Motor neuron (in vitro differentiated cells): ENCODE measurements at places on chromosomes 4 and X. TPM values are rescaled to one million over a fixed set of nuclear protein-coding genes. Genes with fewer than 3 reads are reported as not detected.
A peak's percentile ranks its signal among the peaks of the same experiment; 100 is the strongest.

Gene CT45A5
- total RNA-seq = not detected in 2 replicates

Gene CYSLTR1
- 0.15 TPM in 1 of 2 replicates, not detected in the other for total RNA-seq

Gene SSX2
- total RNA-seq = not detected in 2 replicates

Gene FAAH2
- 0.18 and 1.3 TPM in 2 replicates for total RNA-seq

Gene CENPE
- 1.5 and 2.0 TPM in 2 replicates for total RNA-seq

Gene ZNF732
- total RNA-seq = 0.06 and 0.22 TPM in 2 replicates

Gene FAM241A
- 0.78 and 0.93 TPM in 2 replicates for total RNA-seq

Gene NUDT9
- total RNA-seq = 21.1 and 29.1 TPM in 2 replicates

Gene CDX4
- 0.21 and 0.32 TPM in 2 replicates for total RNA-seq

DNA sequence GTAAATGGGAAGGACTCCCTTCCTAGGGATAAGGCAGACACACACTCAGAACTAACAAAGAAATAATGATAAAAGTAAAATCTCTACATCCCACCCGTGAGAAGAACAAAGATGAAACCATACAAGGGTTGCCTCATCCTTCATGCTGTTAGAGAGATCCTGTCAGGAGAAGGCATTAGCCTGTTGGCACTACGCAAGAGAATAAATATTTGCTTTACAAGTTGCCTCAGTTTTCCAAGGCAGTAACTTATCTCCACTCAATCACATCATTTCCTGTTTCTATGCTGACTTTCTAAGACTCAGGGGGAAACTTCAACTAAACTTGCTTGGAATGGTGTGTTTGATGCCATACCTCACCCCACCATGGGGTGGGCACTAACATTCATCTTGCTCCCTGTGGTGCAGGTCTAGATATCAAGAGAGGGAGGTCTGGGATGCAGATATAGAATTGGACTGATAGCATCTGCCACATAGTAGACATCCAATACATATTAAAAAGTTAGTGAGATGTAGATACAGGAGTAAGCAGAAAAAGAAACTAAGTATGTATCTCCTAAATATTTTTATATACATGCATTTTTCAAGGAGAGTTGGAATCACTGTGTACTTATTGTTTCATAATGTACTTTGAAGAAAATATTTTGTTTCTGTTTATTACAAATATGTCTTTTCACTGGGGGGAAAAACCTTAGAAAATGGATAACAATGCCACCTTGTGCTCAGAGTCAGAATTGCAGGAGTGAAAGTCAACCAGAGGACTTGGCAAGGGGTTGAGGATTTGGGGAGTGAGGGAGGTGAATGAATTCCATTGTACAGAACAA is 57.2 kb upstream of the BEX4 start:
- ATAC-seq = no peak

DNA sequence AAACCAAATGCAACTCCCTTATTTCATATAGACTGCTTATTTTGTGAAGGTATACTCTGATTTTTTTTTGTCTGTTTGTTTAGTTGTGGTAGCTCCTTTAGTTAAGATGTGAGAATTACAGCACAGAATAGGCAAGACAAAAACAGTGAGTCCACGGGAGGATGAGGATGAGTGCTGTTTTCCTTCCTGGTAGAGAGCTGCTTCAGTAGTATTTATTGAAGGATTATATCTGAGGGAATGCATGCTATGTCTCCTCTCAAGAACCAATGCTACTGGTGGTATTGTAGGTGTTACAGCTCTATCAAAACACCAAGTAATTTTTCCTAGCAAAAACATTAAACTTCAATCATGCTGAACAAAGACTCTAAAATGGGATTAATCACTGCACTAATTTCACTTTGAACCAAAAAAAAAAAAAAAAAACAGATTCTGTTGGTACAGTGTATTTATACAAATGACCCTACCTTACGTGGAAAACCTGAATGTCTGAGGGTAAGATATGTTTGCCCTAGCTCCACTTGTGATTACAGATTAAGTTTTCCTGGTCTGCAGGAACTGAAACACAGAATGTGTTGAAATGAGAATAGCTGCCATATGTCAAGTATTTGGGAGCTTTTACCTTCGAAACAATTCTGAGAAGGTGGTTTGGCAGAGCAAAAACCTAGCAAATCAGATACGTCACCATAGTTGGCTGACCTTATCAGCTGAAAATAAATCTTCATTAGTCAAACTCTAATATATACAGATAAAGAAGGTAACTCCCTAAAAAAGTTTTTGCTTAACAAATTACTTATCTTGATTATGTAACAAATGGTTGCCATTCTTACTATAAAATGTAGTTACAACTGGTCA is 40.3 kb downstream of the PPP3CA start:
- no peak for ATAC-seq

- peak; percentile 86 for ATAC-seq
These were observed at the start of gene GPRASP1 for GRCh38 chrX:102651242-102652011. GPRASP1 (plus strand) TSS chrX:102651483; CDS start chrX:102653914, 2,431 bp downstream.

GRCh38 chr4:2251795-2252529 is 9.9 kb downstream of the MXD4 start:
- no peak for ATAC-seq

DNA sequence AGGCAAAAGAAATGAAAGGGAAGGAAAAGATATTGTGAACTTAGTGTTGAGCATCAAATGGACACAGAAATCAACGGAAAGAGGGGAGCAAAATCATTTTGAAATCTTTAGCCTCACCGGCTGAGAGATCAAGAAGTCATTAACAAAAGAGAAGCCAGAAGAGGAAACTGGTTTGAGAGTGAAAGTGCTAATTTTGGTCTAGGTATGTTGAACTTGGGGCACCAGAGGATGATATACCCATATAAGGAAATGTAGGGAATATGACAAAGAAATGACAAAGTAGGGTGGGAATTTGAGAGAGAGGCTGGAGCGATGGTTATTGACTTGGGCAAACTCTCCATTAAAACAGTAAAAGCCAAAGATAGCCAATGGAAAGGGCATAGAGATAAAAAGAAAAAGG is 183.4 kb upstream of the ATOH1 start:
- ATAC-seq = no peak

GRCh38 chrX:49039598-49040375 is 3.4 kb downstream of the TFE3 start:
- ATAC-seq = peak; percentile 39

GRCh38 chr4:18051281-18051680 is 29.7 kb upstream of the LCORL start:
- no peak for ATAC-seq

DNA sequence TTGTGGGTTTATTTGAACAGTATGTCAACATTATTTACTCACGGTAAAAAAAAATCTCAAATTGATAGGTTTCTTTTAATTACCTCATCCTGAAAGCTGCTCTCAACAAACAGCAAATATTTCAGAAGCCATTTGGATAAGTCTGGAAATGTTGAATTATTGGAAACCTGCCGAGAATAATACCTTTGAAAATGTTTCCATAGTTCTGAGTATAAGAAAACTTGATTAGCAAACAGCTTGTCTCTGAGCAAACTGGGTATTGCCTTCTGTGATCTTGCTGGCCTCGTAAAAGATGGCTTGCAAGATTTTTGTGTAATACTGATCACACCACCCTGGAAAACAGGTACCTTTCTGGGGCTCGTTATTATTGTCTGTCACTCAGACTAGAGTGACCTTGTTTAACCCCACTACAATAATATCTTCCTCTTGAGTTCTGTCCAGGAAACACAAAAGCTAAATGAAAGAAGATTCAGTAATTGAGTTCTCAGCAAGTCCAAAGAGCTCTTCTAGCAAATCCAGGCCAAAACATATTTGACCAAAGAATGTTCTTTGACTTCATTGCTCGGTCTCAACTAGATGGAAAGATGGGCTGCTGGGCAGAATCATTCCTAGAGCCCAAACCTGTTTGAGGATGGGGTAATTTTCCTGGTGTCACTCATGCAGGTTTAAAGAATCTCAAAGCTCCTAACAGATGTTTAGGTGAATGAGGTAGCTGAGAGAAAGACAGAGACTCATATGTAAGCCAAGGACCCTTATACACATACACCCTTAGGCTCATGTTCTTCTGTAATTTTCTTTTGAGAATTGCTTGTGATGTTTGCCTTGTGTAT is 255.6 kb upstream of the JADE1 start:
- ATAC-seq = peak; percentile 17

DNA sequence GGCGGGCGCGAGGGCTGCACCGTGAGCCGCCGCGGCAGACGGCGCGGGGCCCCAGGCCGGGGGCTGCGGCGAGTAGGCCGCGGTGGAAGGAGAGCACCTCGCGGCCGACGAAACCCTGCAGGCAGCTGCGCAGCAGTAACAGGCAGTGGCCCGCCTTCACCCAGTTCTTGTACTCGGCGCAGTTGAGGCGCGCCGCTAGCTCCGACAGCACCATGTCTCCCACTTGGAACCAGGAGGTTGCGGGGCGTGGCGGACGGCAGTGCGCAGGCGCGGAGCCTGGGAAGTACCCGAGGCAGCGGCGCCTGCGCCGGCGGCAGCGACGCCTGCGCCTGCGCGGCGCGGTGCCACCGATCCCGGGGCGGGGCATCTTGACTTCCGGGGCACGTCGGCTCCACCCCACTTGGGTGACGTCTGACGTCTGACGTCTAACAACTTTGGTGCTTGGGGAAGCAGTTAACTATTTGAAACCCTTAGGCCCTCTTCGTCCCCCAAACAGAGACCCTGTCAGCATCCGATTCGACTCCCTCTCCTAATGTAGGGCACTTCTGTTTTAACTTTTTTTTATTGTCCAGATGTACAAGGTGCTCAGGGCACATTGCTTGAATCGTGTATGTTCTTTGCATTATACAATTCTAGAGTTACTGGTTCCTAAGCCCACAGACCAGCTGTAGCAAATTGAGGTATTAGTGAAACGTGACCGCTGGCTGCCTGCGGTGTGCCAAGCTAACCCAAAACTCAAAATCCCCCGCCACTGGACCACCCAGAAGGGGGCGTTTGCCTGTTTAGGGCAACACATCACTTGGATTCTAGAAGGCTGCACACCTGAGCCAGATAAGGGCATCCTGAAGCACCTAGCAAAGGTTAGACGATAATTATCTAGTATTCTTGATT is at the start of gene CXorf38:
Gene CXorf38 (minus strand): TSS at position 255 of the 891 bp plus-strand sequence. CDS start 41 bp downstream, at position 214.
- peak; percentile 86 for ATAC-seq

DNA sequence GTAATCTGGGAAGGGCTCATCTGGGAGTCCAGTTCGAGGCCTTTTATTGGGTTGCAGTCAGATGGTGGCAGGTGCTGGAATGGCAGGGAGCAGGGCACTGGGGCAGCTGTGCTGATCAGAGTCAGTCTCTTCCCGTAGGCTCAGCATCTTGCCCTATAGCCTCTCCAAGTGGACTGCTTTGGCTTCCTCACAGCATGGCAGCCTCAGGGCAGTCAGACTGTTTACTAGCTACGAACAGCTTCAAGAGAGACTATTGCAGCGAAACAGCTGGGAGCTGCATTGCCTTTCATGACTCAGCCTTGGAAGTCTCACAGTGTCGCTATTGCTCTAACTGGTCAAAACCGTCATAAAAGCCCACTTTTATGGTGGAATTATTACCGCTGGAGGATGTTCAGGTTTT is 26.8 kb upstream of the DUSP21 start:
- ATAC-seq = no peak

DNA sequence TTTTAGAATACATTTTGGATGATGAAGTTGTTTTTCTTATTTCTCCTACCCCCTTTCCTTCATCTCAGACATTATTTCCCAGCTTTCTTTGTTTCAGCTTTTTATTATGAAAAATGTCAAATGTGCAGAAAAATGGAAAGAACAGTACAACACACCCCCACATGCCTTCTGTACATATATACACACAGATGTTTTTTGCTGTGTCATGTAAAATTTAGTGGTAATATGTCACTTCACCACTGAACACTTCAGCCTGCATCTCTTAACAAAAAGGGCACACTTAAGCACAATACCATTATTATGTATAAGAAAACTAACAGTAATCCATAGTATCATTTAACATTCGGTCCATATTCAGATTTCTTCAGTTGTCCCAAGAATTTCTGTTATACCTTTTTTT is 37.8 kb downstream of the OCRL start:
- no peak for ATAC-seq

GRCh38 chr4:138788267-138788790 is 227.3 kb upstream of the NOCT start:
- ATAC-seq = no peak

DNA sequence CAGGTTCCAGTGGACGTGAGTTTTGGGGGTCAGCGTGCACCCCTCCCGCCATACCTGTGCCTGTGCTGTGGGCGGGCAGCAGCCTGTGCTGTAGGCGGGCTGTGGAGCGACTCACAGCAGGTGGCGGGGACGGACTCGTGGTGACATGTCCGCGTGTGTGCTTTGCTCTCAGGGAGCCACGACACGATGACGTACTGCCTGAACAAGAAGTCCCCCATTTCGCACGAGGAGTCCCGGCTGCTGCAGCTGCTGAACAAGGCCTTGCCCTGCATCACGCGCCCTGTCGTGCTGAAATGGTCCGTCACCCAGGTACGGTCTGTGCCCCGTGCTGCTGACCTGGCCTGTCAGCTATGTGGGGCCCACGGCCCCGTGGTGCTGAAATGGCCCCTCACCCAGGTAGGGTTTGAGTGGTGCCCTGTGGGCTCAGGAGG is 7.4 kb downstream of the PLCXD1 start:
- no peak for ATAC-seq

- ATAC-seq = no peak
These were observed 141.3 kb upstream of the VCX3B start for GRCh38 chrX:8323356-8323755.

DNA sequence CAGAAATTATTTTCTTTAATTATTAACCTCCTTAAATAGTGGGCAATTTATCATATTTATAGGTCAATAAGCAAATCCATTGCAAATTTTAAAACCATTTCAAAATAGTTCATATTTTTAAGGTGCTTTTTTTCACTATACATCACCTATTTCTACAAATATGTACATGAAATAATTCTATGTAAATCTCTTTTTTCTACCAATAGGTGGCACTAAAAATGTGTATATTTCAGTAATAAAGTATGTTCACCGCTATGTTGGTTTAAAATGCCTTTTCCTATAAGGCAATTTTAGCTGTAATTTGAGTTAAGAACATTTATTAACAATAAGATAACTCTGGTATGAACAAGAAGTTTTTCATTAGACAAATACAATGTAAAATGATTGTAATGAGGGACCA is 672.2 kb downstream of the KCTD8 start:
- no peak for ATAC-seq

GRCh38 chr4:89619206-89619962 is 217.6 kb downstream of the SNCA start:
- ATAC-seq = no peak

- no peak for ATAC-seq
These were observed 60.4 kb upstream of the IRF2 start for GRCh38 chr4:184534511-184535391.

- no peak for ATAC-seq
These were observed 211.1 kb downstream of the GLUD2 start for GRCh38 chrX:121258545-121258944.
